NCI-H524 treated with DMSO at 0.1 percent for 48 hours (cell line): ENCODE measurements at places on chromosomes 13 and 19.

GRCh38 chr13:21130116-21130515 lies 46.2 kb downstream of the SKA3 start:
- DNase-seq: no peak

DNA sequence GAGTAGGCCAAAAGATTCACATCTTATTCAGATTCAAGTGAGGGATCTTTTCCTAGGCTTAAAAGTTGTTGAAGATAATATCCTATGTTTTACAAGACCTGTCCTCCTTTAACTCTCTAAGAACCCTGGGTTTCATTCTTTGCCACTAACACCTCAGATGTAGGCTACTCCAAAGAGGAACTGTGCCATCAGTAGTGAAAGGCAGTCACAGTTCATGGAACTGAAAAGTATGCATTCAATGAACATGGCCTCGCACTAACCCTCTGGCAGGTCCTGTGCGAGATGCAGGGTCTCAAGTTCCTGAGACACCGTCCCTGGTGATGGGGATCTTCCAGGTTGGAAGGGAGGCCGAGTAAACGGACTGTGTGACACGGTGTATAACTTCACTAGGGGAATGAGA lies 4.3 kb downstream of the LGALS14 start:
- no peak for DNase-seq

GRCh38 chr13:55571237-55571867 lies 1569.4 kb upstream of the PRR20A start:
- no peak for DNase-seq

- no peak for DNase-seq
These were observed 983 bp downstream of the ZNF415 start for GRCh38 chr19:53131727-53132126.

DNA sequence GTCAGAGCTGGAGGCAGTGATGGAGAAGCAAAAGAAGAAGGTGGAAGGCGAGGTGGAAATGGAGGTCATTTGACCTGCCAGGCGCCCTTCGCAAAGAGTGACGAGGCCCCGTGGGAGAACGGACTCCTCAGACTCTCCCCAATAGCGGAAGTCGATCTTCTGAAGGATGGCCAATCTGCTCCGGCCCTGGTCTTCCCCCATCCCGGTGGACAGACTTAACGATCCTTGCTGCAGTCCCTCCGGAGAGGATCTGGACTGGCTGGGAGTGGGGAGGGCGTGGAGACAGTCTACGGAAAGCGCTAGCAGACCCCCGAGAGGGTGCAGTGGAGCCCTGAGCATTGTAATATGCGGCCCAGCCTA lies 11.9 kb downstream of the EPS8L1 start:
- DNase-seq: no peak
